ENCODE measurements at places on chromosomes 5 and 9.

DNA sequence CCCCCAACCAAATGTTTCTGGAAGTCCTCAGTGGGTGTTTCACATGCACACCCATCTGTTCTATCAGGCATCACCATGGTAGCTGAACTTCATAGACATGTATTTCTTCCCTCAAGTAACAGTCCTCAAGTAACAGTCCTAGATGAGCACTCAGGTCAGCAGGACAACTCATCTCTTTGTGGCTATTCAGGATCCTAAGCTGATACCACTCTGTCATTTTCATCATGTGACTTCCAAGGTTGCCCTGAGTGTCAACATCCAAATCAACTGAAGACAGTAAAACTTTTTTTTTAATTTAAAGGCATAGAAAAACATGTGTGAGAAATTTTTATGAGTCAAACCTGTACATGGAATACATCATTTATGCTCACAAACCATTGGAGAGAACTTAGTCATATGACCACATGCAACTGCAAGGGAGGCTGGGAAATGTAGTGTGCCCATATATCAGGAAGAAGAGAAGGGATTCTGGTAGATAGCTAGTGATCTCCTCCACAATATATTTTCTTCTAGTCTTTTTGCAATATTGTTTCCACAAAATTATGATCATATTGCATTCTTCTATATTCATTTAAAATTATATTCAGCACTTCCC, 64.2 kb upstream of the FST start:
- no peak for DNase-seq

- no peak for DNase-seq
Measured at GRCh38 chr9:14498824-14499223, 184.9 kb upstream of the NFIB start.

DNA sequence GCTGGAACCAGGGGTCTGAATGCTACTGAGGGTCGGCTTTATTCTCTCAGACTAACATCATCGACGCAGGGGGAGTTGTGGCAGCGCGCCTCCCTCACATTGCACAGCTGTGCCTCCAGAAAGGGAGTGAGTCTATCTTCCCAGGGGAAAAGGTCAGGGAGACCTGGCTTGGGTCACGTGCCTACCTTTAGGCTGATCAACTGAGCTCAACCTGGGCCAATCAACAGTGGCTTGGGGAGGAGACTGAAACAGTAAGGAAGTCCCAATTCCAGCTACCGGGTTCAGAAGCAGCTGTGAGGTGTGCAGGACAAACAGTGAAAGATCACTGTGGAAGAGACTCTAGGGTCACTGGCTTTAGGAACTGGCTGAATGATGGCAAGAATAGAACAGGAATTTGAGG, 14.3 kb downstream of the SNX30 start:
- no peak for DNase-seq

DNA sequence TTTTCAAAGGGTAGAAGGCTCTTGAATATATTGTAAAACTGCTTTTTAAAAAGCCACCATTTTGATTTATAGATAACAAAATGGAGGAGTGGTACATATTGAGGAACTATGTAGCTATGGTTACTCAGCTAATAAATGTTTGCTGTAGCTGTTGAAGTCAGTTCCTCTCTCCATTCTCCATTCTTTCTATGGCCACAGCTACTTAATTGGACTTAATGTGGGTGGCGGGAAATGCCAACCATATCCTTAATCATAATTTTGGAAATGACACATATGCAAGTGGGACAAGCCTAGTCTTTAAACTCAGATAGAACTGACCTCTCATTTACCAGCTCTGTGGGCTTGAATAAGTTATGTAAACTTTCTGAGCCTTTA, 10.6 kb downstream of the CDKN2A start:
- no peak for DNase-seq

DNA sequence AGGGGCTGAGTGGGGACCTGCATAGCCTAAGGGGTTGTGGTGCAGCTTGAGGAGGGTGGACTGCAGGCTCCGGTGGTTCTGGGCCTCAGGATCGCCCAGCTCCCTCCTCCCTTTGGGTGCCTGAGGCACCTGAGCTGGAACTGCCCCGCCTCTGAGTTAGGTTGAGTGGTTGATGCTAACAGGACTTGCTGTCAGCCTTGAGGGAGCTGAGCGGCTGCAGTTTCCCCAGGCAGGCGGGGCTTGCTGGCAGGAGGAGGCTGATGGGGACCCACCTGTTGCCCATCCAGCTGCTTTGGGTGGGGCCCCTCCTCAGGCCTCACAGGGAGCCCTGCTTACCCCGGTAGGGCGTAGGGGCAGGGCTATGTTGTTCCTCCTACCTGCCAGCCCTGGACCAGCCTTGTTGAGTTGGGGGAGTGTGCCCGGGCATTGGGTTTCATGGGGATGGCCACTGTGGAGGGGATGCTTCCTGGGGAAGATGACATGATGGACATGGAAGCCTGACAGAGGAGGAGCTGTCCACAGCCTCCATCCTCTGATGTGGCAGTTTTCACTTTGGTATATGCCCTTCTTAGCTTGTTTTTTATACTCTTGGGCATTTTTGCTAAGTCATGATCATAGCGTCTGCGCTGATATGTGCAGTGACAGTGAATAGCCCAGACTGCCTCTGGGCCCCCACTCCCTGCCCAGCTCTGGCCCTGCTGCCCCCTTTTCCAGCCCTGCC, 14.3 kb downstream of the WNK2 start:
- no peak for DNase-seq

- no peak for DNase-seq
Measured at GRCh38 chr5:123429993-123430392, 6.8 kb upstream of the CEP120 start.

- no peak for DNase-seq
Measured at GRCh38 chr5:160375166-160375565, 4.7 kb upstream of the C1QTNF2 start.

DNA sequence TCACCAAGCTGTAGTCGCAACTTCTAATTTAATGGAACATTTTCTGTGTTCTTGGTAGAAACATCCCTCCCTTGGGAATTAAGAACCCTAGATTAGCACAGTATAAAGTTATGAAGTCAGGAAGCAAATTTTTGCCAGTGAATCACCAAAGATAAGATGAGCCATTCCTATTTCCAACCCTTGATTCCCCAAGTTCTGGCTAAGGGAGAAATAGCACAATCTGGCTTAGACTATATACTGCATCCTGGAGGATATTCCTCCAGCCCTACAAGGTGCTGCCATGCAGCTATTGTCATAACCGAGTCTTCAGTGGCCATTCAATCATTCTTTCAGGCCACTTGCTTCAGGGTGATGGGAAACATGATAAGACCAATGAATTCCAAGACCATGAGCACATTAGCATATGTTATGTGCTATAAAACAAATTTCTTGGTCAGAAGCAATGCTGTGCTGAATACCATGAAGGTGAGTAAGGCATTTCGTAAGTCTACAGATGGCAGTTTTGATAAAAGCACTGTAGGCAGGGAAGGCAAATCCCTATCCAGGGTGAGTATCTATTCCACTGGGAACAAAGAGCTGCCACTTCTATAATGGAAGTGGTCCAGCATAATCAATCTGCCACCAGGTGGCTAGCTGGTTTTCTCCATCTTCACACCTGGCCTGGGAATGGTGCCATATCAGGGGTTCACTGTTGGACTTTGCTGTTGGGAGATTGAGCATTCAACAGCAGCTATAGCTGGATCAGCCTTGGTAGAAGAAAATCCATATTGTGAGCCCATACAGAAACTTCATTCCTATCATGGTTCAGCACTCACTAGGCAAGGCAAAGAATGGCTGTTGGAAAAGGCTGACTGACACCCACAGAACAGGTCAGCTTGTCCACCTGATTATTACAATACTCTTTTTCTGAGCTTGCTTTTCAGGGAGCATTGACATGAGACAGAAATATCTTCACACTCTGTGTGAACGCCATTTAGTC, 19.6 kb upstream of the ARL15 start:
- DNase-seq = no peak

DNA sequence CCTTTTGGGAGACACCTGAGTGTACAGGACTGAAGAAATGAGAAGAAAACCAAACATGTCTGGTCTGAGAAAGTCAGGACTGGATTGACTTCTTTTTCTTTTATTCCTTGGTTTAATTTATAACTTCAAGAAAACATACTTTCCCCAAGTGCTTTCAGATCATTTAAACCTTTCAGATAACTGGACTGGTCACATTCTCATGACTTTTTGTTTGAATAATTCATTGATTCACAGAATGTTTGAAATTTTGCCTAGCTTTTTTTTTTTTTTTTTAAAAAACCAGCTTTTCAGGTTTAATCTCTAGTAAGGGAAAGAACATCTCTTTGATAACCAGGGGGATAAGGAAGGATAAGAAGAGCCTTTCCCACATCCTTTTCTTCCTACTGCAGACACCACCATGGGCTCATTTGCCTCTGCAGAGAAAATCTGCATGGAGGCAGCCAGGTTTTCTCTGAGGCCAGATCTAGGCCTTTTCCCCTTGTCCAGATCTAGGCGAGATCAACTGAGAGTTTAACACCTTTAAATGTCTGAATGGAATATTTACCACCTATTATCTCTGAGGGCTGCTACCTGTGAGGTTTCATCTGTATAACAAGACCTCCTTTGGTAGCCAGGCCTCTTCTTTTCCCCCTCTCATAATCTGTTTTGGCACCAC, 45.0 kb upstream of the SLC28A3 start:
- no peak for DNase-seq

DNA sequence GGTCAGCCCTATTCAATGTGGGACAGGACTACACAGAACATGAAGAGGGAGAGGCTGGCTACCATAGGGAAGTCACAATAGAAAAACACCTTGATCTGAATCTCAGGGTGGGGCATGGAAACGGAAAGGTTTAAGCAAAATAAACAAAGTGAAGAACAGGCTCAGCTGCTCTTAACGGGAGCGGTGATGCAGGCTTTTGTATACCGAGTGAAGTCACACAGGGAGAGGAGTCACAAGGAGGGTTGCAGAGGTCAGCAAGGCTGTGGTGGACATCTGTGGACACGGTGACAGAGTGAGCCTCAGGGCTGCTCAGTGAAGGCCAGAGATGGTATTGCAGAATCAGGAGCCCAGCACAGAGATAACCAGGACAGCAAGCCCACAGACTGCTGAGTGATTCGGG, 30.6 kb upstream of the SEMA4D start:
- DNase-seq = peak; percentile 51

GRCh38 chr5:123605822-123606221, 93.8 kb downstream of the CSNK1G3 start:
- no peak for DNase-seq

DNA sequence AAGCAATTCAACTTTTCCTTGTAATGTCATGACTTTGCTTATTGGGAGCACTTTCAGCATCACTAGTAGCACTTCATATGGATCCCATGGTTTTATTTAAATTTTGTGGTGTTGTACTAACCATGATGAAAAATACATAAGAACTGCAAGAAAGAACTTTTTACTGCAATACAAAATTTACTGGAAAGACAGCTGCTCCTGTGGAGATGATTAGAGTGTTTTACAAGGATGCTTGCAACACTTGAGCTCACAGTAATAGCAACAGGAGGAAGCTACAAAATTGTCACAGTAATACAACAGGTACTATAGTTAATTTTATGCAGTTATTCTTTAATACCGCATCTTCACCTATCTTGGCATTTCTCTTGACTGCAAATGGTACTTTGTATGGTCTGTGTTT, 158.3 kb upstream of the TSLP start:
- DNase-seq = no peak

DNA sequence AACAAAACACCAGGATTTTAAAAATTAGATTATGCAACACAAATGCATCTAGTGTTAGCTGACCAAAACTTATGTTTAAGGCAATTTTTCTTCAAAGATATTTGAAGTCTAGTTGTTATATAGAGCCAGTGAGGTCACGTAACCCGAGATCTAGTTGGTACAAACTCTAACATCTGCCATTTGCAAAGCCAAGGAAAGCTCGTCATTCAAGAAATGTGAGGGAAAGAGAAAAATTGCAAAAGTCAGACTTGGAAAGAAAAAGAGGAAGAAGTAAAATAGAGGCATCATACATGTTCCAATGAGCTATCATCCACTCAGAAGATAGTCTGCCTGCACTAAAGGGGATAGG, 293.4 kb upstream of the PUM3 start:
- no peak for DNase-seq

DNA sequence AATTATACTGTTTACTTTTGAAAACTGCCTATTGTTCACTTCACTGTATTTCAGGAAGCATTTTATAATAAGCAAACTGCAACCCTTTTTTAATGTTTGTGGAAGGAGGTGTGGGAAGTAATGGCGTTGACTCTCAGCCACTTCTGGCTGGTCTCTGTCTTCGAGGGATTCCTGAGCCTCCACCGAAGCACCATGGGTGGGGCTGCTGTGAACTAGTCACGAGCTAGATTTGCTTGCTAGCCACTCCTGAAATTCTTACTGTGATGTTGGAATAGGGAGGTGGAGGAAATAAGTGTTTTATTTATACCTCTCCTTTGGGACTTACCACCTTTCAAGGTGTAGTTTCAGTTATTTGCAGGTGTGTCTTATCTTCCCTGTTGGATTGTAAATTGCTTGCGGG, 26.8 kb downstream of the PIP5K1B start:
- DNase-seq = no peak

- DNase-seq = no peak
Measured at GRCh38 chr5:53334431-53334941, 145.9 kb upstream of the FST start.

DNA sequence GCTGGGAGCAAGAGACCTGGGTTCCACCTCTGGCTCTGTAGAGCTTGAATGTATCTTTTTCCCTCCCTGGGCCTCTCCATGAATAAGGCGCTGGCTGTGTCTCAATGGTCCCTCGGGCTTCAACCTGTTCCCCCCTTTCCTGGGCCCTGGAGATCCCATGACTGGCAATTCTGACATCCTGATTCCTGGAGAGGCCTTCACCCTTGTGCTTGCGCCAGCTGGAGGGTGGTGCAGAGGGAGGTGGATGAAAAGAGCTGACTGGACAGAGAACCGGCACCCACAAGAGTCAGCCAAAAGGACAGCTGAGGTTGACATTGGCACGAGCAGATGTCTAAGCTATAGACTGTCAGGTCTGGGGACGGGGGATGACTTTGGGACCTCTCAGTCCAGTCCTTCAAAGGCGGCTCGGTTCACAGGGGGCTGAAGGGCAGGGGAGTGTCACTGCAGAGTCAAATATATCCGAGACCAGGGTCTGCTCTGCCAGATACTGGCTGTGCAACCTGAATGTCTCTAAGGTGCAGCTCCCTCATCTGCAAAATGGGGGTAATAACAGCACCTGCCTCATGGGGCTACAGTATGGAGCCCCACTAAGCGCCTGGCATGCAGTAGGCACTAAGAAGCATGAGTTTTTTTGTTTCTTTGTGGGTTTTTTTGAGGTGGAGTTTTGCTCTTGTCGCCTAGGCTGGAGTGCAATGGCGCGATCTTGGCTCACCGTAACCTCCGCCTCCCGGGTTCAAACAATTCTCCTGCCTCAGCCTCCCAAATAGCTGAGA, 13.8 kb downstream of the DNM1 start:
- DNase-seq = no peak

Data from activated CD8-positive, alpha-beta memory T cell treated with anti-CD3 and anti-CD28 coated beads, Interleukin-2, amount 50 U/mL, for 48 hours (primary cell).